Right lung (tissue), 10 donors: ENCODE measurements at places on chromosomes 13 and 19. TPM values are rescaled to one million over a fixed set of nuclear protein-coding genes. Genes with fewer than 3 reads are reported as not detected.

DNA sequence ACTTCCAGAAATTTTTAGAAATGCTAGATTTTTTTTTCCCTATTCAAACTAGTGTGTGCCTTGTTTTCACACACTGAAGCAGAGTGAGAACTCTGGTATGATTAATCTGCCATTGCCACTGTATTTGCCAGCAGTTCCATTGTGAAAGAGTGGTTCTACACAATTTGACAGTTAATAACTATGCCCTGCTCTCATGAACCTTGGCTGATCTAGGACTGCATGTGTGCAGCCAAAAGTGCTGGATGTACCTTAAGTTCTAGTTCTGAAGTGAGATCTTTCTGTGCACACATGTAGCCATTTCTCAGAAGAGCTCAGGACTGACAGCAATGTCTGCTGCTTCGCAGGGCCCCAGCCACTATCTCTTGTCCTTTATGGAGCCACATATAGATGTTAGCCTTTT, 328.2 kb upstream of the SPRY2 start:
- no peak for DNase-seq

- DNase-seq: no peak
These were observed 8.7 kb upstream of the INSL3 start for GRCh38 chr19:17829855-17830566.

DNA sequence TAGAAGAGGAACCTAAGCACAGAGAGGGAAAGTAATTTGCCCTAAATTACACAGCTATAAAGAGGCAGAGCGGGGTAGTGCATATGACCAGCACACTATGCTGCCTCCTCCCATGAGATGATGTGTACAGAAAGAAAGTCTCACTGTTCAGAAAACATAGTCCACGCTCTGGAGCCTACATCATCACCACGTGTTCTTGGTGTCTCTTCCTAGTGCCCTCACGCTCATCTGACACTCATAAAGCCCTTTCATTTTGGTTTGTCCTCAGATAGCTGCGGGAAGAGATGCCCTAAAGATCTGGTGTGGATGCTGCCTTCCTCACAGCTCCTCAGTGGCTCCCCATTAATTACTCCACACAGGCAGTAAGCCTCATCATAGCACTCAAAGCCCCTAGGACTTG, 27.4 kb upstream of the SIAH3 start:
- no peak for DNase-seq

DNA sequence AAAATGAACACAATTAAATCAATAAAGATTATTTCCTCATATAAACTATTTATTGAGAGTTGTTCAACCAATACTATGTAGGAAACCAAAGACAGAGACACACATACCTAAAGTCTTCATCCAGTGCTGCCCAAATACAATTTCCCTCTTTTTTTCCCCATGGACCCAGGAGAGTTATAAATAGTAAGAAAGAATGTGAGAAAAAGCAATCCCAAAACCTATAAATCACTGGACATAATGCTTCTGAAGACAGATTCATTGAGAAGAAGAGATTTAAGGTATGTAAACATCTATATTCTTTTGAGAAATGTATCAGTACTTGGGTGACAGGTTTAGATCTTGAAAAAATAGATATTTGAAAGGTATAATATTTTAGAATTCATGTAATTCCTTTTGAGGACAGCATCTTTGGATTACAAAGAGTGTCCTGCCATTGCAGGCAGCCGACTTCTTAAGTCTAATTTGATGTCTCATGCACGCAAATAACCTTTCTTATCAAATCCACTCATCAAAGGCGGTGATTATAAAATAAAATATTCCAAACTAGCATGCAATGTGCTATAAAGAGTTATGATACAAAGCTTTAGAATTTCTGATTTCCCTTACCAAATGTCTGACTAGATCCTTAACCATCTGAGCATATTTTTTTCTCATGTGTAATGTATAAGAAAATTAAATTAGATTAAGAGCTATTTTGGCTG, 739.4 kb downstream of the LIG4 start:
- DNase-seq: no peak

DNA sequence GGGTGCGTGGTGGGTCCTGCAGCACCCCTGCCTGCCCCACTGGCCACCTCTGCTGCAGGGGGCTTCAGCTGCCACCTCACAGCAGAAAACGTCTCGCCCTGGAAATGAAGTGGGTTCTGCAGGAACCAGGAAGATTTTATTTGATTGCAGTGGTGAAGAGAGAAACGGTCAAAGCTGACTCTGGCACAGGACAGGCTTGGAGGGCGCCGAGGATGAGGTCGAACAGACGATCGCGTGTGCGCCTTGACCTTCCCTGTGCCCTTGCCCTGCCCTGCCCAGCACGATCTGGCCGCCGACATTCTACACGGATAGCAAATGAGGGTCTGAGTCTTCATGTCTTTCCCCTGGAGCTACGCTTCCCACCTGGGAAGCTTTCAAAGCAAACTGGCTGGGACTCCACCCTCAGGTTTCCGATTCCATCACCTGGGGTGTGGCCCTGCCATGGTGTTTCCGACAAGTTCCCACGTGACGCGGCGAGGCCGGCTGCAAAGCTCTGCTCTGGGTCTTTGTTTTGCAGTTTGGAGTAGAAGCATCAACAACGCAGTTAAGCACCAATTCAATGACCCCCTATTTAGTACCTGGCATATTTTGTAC, 50.3 kb upstream of the TUBGCP3 start:
- no peak for DNase-seq

DNA sequence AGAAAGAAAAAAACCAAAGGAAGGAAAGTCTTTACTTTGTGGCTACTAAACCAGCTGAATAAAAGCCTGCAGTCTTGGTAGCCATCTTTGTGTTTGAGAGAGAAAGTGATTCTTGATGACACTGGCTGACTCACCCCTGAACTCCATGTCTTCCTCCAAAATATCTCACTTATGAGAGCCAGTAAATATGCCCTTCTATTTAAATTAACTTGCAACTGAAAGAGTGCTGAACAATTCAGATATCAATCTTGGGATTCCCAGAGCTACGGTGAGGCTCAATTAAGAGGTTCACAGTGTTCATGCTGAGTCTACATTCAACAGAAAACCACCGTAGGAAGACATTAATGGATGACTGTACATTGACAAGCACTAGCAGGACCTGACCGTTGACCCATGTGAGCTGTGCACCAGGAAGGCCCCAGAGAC, 57.9 kb downstream of the KCTD12 start:
- DNase-seq: no peak

DNA sequence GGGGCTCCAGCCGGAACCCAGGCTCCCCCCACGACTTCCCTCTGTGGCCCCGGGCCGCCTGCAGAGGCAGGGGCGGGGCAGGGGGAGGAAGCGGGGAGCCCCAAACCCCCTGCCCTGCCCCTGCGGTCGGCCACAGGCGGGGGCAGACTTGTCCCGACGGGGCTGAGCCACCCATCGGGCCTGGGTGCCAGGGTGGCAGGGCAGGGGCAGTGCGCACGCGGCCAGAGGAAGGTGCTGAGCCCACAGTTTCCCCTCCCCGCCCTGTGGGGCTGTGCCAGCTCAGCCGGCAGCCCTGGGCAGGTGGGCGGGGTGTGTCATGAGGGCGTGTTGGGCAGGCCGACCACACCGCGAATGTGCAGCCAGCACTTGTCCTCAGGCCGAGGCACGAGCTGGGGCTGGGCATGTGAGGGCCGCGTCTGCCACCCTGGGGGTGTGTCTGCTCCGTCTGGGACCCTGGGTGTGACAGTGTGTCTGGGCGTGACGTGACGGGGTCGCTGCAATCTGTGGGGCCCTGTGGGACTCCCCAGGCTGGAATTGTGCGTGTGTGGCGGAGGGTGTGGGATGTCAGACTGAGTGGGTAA, 17.7 kb downstream of the CCDC97 start:
- DNase-seq: no peak

- DNase-seq: no peak
These were observed 30.0 kb downstream of the ZNF91 start for GRCh38 chr19:23365222-23365621.

The CGB5 gene
- not detected for polyA plus RNA-seq

The RFX1 gene
- polyA plus RNA-seq: 15.1 TPM

The AMER2 gene
- 0.04 TPM for polyA plus RNA-seq

The LYPD3 gene
- 2.2 TPM for polyA plus RNA-seq
